Mucosa of descending colon (tissue), 3 donors: ENCODE measurements at places on chromosomes 1 and 21. TPM values are rescaled to one million over a fixed set of nuclear protein-coding genes. Genes with fewer than 3 reads are reported as not detected.

DNA sequence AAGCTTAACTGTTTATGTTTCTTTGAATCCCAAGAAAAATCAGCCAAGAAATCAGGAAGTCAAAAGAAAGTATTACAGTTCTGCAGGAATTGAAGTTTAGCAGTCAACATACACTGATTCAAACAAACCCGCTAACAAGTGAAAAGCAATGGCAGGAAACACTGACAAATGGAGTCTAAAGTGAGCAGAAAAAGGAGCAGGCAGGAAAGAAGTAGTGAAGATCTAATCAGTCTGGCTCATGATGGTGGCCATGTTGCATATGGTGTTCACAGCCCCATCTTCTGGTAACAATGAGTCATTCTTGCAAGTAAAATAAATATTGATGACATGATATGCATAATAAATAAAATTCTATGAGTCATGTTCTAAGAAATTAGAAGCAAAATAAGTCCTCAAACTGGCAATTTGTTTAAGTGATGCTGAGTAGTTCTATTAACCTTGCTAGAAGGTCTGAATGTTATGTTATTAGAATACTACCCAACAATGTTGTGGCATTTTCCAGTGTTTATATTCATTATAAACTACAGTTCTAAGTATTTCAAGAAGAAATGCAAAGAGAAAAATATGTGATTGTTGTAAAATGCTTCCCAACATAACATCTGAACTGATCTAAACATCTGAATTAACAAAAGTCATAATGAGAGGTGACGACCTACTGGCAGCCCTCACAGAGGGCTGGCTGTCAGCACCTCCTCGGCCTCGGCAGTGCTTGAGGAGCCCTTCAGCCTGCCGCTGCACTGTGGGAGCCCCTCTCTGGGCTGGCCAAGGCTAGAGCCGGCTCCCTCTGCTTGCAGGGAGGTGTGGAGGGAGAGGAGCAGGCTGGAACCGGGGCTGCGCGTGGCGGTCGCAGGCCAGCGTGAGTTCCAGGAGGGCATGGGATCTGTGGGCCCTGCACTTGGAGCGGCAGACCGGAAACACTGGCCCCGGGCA, 5.7 kb upstream of the ACBD6 start:
- DNase-seq: no peak

- no peak for DNase-seq
Measured at GRCh38 chr1:33640114-33640660, 167.7 kb downstream of the ZSCAN20 start.

DNA sequence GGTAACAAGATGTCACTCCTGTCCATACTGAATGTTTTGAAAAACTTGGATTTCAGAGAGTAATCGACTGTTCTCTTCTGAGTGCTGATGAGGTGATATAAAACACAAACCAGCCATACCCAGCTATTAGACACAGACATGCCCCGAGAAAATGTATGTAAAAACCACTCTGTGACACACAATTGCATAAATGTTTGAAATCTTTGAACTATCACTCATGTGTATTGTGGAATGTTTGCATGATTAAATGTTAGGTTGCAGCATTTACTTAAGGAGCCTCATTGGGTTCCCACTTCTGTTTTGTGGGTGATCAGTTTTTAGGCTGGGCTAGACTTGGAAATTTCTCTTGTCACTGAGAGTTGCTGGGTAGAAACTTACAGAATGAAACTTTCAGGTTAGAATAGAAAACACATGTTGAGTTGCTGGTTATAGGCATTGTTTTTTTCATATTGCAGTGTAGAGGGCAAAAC, 270.4 kb upstream of the B3GALT2 start:
- DNase-seq: no peak

- no peak for DNase-seq
Measured at GRCh38 chr1:98179151-98179773, 258.4 kb upstream of the DPYD start.

DNA sequence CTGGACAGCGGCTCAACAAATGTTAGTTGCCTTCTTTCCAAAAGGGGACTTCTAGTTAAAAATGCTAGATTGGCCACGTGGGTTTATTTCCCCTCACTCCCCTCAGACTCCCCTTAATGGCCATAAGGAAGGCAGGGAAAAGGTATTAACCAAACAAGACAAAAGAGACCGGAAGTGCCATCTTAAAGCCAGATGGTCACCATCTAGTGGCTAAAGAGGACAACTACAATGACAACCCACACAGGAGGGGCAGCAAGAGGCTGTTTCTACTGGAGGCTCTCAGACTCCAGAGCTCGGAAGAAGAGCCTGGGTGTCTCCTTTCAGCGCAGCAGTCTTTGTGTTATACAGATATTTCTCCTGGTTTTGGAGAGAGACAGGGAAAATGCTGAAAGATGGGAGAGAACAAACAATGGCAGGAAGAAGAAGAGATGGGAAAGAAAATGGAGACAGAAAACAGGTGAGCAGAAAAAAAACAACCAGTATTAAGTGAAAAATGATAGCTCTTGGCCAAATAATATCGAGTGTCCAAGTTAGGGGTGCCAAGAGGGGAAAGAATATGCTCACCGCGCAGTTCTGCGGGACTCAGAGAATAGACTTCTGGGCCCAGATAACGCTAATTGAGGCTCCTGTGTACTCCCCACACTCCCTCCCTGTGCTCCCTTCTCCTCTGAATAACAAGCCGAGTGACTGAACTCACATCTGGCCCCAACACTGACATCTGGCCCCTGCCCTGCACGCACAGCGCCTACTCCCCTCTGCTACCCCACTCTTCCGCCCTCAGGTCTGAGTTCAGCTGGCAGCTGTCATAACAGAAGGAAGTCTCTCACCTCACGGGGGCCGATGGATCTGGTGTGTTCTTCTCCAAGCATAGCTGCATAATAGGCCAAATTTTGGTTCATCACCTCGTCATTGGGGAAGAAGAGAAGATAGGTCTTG, 9.6 kb downstream of the P3H1 start:
- no peak for DNase-seq

ADAM30 gene
- total RNA-seq: not detected

- no peak for DNase-seq
Measured at GRCh38 chr1:101004061-101004460, 21.5 kb downstream of the DPH5 start.

GRCh38 chr1:53286955-53287354, 40.9 kb downstream of the LRP8 start:
- no peak for DNase-seq

ESRRG gene
- 0.58 TPM for total RNA-seq

DNA sequence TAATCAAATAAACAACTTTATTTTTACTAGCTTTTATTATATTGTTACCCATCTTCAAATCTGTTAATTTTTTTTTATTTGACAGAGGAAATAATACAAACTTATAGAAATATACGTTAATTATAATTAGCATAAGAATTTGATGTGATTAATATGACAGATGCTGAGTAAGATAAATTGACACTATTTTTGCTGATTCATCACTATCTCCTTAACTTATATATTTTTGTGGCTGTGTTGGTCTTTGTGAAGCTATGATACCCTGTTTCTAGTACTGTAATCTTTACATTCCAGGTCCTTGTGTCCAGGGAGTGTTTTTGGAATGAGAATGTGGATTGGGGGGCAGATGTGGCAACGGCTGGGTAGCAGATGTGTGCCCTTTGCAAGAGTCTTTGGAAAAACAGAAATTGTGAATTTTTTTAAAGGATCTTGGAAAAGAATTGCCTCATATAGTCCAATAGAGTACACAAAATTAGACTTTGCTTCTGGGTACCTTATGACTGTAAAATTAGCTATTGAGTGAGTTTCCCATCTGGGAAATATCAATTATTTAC, 102.6 kb downstream of the KCNK2 start:
- no peak for DNase-seq

DNA sequence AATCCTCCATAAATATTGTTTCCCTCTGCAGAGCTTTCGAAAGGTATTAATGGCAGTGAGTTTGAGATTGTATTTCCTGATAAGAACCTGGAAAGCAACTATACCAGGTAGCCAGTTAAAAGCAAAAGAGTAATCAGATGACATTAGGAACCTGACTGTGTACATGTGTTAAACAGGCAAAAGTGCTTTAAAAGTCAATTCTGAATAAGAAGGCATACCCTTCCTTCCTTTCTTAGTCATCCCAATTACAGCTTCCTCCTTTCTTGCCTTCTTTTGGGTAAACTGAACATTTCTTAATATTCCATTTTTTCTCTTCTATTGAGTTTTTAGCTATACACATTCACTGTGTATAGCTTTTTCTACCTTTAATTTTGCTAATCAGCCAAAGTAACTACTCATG, 144.7 kb downstream of the ZNF281 start:
- no peak for DNase-seq

- no peak for DNase-seq
Measured at GRCh38 chr1:163298365-163298764, 23.4 kb upstream of the NUF2 start.
